ENCODE measurements at places on chromosomes 4 and X.

GRCh38 chr4:130110189-130110588 lies 1014.2 kb downstream of the C4orf33 start:
- no peak for DNase-seq

GRCh38 chr4:46392421-46392820 lies 2.5 kb upstream of the GABRA2 start:
- DNase-seq = no peak

GRCh38 chr4:122921971-122922876 lies at the start of gene NUDT6:
NUDT6 (minus strand) TSS chr4:122922597; CDS start chr4:122922572, 25 bp downstream.
- DNase-seq = peak; percentile 75

DNA sequence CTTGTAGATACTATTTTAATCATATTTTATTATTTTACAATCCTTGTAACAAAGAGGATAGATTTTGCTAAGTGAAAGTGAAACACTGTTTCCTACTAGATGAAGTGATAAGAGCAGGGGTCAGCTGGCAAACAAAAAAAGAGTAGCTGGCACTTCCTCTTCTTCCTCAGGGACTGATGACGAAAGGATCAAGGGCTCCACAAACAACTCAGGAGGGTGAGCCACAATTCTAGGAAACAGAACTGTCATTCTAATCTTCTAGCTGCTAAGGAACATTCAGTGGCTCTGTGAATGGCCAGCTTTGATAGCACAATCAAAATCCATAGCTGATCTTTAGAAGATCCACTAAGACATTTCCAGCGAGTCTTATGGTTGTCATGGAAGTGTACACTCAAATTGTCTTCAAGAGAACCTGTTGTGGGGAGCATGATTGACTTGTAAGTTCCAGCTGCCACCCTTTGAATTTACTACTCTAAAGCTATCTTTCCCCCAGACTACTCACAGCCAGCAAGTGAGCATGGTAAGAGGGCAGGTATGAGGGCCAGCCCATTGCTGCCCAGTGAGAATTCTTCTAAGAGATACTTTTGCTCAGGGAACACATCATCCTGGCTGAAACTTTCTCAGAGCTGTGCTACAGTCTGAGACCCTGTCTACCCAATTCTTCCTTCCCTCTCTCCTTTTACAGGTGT lies 275.7 kb upstream of the RASGEF1B start:
- no peak for DNase-seq

GRCh38 chrX:33379839-33380238 lies 168.5 kb upstream of the DMD start:
- DNase-seq = peak; percentile 0

Data from fibroblast of pulmonary artery (primary cell).